ENCODE measurements at places on chromosomes 4 and X.

GRCh38 chr4:154602404-154603020, 9.9 kb downstream of the FGG start:
- no peak for DNase-seq

- no peak for DNase-seq
Measured at GRCh38 chr4:187666034-187666433, 329.5 kb upstream of the ZFP42 start.

DNA sequence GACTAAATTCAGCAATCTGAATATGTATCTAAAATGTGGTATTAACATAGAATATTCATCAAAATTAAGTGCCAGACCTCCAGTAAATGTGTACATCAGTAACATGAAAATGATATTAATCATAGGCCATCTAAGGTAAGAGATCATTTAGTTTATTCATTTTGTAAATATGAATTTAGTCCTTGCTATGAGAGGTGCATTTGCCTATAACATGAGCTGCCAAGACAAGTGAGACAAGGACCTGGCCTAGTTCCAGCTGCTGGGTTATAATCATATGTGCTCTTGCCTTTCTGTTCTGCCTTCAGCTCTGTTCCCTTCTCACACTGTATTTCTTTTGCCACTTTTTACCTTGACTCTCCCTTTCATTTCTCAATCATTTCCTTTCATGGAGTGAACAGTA, 160.0 kb downstream of the STIM2 start:
- DNase-seq, result no peak

DNA sequence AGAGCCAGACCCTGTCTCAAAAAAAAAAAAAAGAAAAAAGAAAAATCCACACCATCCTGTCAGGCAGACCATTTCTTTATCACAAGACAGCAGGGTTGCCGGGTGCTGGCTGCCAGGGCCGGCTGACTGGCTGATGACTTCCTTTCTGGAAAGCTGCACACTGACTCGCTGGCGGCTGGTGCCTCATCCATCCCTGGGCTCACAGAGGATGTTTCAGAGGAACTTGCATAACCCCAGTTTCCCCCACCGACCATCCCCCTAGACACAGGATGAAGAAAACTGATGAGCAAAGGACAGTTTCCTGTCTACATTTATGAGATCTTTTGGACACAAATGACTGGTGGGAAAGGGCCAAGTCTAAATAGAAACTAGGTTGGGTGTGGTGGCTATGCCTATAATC, 14.1 kb downstream of the HPSE start:
- no peak for DNase-seq

DNA sequence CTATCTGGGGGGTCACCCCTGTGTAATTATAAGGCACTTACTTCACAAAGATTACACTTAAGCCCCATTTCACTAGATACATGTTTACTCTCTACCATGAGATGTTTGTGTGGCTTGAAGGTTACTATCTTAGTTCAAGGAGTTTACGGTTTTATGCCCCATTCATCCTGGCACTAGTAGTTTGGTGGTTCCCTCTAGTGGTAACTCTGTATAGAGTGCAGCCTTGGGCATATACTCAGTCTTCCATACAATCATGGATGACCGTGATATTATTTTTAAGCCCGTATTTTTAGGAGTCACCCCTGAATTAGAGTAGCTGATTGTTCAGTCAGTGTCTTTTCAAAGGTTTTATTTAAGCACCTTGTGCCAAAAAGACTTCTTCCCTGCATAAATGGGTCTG, 109.9 kb upstream of the FAM47C start:
- no peak for DNase-seq

All from osteocyte (in vitro differentiated cells).